Effector memory CD8-positive, alpha-beta T cell (primary cell): ENCODE measurements at places on chromosomes 3 and 15.
A peak's percentile ranks its signal among the peaks of the same experiment; 100 is the strongest.

DNA sequence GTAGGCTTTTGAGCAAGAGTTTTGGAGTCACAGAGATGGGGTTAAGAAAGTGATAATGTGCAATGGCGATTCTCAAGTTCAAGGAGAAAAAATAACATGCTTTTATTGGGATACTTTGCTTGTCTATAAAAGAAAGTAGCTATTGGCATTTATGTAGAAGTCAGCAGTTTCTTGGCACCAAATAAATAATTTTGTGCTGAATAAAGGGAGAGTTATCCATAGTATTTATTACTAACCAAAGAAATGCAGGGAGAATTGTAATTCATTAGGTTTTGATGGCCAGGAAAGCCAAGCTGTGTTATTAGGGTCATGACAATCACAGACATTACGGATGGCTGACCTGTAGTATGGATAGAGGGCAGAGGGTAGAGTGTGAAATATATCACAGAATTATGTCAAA, 33.1 kb downstream of the BTD start:
- peaks cover 6% of the 10 kb centered on the region for H3K36me3 ChIP-seq
- H3K27ac ChIP-seq = peak overlapping the region; percentile 56
- no peaks in the 10 kb centered on the region for H3K27me3 ChIP-seq
- no peak for DNase-seq

DNA sequence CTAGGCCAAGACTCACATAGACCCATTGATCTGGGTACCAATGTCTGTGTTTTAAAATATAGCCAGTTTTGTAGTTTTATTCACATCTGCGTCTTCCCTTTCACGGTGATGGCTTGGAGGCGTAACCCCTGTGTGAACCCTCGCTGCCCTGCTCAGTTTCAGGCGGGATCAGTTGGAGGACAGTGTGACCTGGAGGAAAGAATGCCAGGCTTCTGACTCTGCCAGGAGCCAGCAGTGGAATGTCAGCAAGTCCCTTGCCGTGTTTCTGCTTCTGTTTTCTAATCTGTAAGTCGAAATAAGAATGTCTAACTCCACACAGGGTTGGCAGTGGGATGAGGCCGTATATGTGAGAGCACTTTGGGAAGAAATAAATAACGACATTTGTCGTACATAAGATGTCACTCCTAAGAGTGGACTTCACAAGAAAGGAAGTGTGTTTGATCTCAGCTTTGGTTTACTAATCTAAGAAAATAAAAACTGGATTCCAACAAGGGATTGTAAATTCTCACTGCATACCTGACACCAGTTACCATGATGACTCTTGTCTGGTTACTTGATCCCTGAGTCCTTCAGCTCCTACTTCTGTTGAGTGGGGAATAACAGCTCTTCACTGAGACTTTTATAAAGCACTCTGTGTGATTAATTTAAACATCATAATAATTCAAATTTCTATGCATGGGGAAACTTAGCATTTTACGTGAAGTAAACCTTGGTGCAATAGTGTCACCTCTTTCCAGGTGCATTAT, 6.3 kb upstream of the CA12 start:
- H3K36me3 ChIP-seq = no peaks in the 10 kb centered on the region
- no peak overlapping the region for H3K27ac ChIP-seq
- no peak overlapping the region for H3K4me3 ChIP-seq
- H3K4me1 ChIP-seq = no peaks in the 10 kb centered on the region
- peaks cover 58% of the 10 kb centered on the region for H3K27me3 ChIP-seq

DNA sequence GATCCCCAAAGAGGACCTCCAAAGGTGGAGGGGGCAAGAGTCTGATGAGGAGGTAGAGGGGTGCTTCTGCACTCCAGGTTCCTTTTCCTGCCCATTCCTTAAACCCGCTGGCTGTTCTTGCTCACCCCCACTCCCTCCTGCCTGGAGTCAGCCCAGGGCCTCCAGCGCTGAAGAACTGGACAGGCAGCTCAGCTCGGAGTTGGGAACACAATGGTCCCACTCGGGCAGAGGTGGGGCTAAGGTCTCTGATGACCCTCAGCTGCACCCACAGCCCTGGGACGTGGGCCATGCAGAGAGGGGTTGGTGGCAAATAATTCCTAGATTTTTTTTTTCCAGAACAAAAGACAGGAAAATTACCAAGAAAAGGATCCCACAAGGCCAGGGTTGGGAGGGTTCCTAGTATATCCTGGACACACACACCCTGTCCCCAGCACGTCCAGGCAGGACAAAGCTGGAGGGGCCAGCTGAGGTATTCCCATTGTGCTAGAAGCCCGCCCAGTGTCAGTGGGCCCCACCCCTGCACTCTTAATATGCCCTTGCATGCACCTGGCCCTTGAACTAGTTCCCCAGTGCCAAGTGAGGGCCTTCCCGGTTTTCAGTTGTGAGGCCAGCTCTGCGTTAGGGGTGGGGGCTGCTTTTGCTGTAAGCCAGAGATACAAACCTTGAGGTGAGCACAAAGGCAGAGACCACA, 22.1 kb upstream of the IP6K2 start:
- no peak for DNase-seq
- no peaks in the 10 kb centered on the region for H3K27me3 ChIP-seq
- no peak overlapping the region for H3K4me3 ChIP-seq
- H3K27ac ChIP-seq = no peak overlapping the region
- H3K4me1 ChIP-seq = no peaks in the 10 kb centered on the region

DNA sequence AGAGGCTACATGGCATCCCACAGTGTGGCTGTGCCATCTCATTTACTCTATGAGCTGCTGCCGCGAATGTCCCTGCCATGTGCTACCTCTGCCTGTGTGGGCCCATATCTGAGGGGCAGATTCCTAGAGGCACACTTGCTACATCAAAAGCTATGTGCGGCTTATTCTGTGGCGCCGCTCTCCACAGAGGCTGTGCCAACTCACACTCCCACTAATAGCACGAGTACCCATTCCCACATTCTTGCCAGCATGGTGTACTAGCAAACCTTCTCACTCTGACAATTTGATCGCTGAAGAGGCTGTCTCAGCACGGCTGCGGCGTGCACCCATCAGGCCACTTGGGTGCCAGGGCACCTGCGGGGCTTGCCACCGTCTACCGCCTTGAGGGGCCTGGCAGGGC, 31.2 kb upstream of the MUSTN1 start:
- H3K4me1 ChIP-seq = peaks cover 30% of the 10 kb centered on the region
- H3K4me3 ChIP-seq = no peak overlapping the region
- no peak overlapping the region for H3K27ac ChIP-seq
- no peak for DNase-seq
- no peaks in the 10 kb centered on the region for H3K27me3 ChIP-seq

DNA sequence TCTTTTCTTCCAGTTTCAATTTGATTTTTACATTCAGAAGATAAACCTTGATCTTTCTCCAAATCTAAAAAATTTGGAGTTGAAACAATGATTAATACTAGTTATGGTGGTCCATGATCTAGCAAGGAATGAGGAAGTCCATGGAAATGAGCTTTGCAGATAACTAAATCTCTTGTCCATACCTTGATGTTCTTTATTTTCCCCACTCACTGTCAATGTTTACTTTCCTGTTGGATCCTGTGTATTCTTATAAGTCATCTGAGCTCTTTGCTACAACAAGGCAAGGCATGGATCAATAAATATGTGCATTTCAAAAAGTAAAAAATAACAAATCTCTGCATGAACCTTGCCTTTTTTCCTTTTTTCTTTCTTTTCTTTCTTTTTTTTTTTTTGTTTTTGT, 6.2 kb upstream of the MYO1E start:
- no peak overlapping the region for H3K4me3 ChIP-seq
- no peaks in the 10 kb centered on the region for H3K4me1 ChIP-seq
- H3K36me3 ChIP-seq = no peaks in the 10 kb centered on the region

GRCh38 chr3:128787256-128788253, 61.6 kb downstream of the RAB7A start:
- peak overlapping the region; percentile 67 for H3K4me3 ChIP-seq
- peak; percentile 18 for DNase-seq
- H3K4me1 ChIP-seq = peaks cover 46% of the 10 kb centered on the region
- H3K27me3 ChIP-seq = no peaks in the 10 kb centered on the region

- DNase-seq = no peak
- H3K27me3 ChIP-seq = no peaks in the 10 kb centered on the region
- H3K4me1 ChIP-seq = peaks cover 17% of the 10 kb centered on the region
- H3K36me3 ChIP-seq = peaks cover 31% of the 10 kb centered on the region
These were observed 620 bp upstream of the ANP32A start for GRCh38 chr15:68821190-68821840.

- DNase-seq = no peak
- H3K27me3 ChIP-seq = no peaks in the 10 kb centered on the region
- H3K4me1 ChIP-seq = no peaks in the 10 kb centered on the region
- H3K36me3 ChIP-seq = no peaks in the 10 kb centered on the region
These were observed 176.7 kb upstream of the CADPS start for GRCh38 chr3:63051920-63052319.

DNA sequence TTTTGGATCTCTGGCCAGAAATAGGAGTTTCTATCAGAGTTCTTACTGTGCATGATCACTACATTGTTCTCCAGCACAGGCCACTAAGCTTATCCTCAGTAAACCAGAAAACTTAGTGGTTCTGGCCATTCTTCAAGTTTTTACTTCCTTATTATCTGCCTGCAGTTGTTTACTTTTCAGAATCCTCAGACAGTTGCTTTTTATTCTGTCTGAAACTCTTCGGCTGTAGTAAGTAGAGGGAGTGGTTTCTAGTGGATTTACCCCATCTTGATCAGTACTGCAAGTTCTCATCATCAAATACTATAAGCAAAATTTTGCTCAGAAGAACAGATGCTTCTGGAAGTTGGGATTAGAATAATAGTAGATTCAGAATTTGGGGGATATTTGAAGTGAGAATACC, 193.0 kb upstream of the RARB start:
- no peaks in the 10 kb centered on the region for H3K27me3 ChIP-seq
- H3K36me3 ChIP-seq = no peaks in the 10 kb centered on the region
- H3K4me3 ChIP-seq = no peak overlapping the region
- H3K4me1 ChIP-seq = no peaks in the 10 kb centered on the region
- H3K27ac ChIP-seq = no peak overlapping the region

DNA sequence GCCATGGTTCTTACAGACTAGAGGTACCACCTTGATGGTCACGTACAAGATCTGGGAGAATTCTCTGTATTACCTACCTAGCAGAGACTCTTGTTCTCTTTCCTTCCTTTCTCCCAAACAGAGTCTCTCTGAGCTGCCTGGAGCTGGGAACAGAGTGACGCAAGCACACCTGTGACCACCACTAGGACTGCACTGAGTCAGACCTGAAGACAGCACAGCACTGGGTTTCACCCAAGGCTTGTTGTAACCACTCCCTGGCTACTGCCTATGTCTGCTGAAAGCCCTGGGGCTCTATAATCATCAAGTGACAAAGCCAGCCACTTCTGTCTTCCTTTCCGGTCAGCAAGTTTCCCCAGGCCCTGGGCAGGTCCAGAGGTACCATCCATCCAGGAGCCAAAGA, 293.3 kb upstream of the CNTN4 start:
- H3K4me3 ChIP-seq = no peak overlapping the region
- H3K27me3 ChIP-seq = no peaks in the 10 kb centered on the region
- no peaks in the 10 kb centered on the region for H3K36me3 ChIP-seq
- no peak for DNase-seq
- H3K27ac ChIP-seq = no peak overlapping the region

- H3K36me3 ChIP-seq = no peaks in the 10 kb centered on the region
- H3K4me1 ChIP-seq = peaks cover 13% of the 10 kb centered on the region
- H3K27ac ChIP-seq = no peak overlapping the region
These were observed 5.2 kb downstream of the GOLIM4 start for GRCh38 chr3:168090306-168091085.

GRCh38 chr3:48399387-48400172, 27.6 kb downstream of the FBXW12 start:
- no peak overlapping the region for H3K27ac ChIP-seq
- no peak for DNase-seq
- peaks cover 3% of the 10 kb centered on the region for H3K36me3 ChIP-seq

- H3K36me3 ChIP-seq = no peaks in the 10 kb centered on the region
- H3K4me1 ChIP-seq = no peaks in the 10 kb centered on the region
- H3K27ac ChIP-seq = no peak overlapping the region
These were observed 548.0 kb upstream of the CCDC54 start for GRCh38 chr3:106829206-106829605.

DNA sequence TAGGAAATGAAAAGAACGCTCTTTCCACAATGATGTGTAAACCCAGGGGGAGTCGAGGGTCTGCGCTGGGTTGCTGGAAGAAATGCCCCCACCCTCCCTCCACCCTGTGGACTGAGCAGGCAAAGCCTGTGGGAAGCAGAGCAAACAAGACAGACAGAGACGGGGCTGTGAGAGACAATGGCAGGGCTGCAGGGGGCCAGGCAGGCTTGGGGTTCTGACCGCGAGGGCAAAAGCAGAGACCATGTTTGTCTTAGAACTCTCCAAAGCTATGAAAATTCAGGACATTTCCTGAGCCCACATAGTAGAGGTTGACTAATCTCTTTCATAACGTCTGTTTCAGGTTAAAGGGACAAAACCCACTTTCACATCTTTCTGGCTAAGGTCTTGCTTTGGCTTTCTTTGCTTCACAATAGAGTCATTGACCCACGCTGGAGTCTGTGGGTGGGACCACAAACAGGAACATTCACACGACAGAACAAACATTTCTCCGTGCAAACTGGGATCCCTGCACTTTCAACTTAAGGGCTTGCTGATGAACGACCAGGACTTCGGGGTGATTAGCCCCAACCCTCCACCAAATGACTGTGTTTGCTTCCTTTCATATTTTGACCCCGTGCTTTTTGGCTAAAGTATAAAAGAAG, 156.0 kb upstream of the TPM1 start:
- H3K36me3 ChIP-seq = no peaks in the 10 kb centered on the region
- DNase-seq = no peak
- no peak overlapping the region for H3K27ac ChIP-seq

GRCh38 chr15:74345051-74345450, 22.4 kb downstream of the CYP11A1 start:
- no peak overlapping the region for H3K27ac ChIP-seq
- H3K4me1 ChIP-seq = peaks cover 2% of the 10 kb centered on the region
- H3K36me3 ChIP-seq = no peaks in the 10 kb centered on the region
- no peak overlapping the region for H3K4me3 ChIP-seq

- no peak overlapping the region for H3K27ac ChIP-seq
- peaks cover 34% of the 10 kb centered on the region for H3K27me3 ChIP-seq
- no peaks in the 10 kb centered on the region for H3K4me1 ChIP-seq
- H3K4me3 ChIP-seq = no peak overlapping the region
- no peak for DNase-seq
- peaks cover 3% of the 10 kb centered on the region for H3K36me3 ChIP-seq
These were observed 25.0 kb upstream of the DGKG start for GRCh38 chr3:186386883-186387560.

- peaks cover 37% of the 10 kb centered on the region for H3K27me3 ChIP-seq
- no peaks in the 10 kb centered on the region for H3K36me3 ChIP-seq
- no peak overlapping the region for H3K27ac ChIP-seq
- no peak for DNase-seq
- no peaks in the 10 kb centered on the region for H3K4me1 ChIP-seq
- no peak overlapping the region for H3K4me3 ChIP-seq
These were observed 4.7 kb upstream of the COL6A5 start for GRCh38 chr3:130340766-130341165.
